ENCODE measurements at places on chromosomes 7 and 10. TPM values are rescaled to one million over a fixed set of nuclear protein-coding genes. Genes with fewer than 3 reads are reported as not detected.

DNA sequence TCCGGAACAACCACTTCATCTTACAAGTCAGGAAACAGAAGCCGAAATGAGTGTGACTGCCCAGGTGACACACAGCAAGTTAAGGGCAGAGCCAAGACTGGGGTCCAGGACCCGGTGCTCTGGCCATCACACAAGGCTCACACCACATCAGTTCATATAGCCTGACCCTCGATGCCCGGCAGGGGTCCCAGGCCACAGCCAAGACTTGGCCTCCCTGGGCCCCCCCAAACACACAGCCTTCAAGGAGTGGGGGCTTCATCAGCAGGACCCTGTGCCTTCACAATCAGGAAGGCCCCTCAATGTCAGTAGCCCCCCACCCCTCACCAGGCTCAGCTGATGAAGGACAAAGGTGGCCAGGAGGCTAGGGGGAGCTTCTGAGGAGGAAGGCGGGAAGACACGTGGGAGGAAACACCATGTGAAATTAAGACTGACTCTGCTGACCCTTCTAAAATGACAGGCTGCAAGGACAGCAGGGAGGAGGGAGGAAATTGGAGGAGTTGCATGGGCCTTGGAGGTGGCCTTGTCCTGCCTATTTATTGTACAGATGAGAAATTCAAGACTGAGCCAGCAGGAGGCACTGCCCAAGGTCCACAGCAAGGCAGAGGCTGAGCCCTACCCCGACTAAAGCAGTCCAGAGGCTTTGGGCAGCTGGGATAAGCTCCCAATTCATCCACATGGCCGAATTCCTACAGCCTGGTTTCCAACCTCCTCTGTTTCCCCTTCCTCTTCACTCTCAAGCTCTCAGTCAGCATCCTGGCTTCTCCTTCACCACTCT is 216.1 kb upstream of the ZMIZ1 start:
- DNase-seq: no peak
- H3K4me1 ChIP-seq: peaks cover 12% of the 10 kb centered on the region
- no peak overlapping the region for H3K27ac ChIP-seq
- H3K36me3 ChIP-seq: no peaks in the 10 kb centered on the region

Gene ASB15
- not detected for total RNA-seq

Gene DNAJC12
- 15.7 TPM for total RNA-seq

Gene MAT1A
- total RNA-seq: 0.63 TPM

Gene HOXA2
- 26.8 TPM for total RNA-seq

Gene FOXI2
- total RNA-seq: 4.8 TPM

DNA sequence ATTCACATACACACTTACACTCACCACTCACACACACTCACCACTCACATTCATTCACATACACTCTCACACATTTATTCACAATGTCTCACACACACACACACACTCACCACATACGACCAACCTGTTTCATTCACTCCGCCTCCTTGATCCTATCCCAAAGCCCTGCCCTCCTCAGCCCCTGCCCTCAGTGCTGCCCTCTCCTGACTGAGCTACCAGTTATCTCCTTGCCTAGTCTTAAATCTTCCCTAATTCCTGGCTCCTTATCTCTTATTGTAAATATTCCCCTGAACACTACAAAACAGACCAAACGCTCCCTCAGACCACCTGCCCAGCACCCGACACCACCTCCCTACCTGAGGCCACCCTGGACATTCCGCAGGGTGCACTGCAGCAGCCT is 26.1 kb upstream of the C10orf120 start:
- H3K4me3 ChIP-seq: no peak overlapping the region
- no peaks in the 10 kb centered on the region for H3K4me1 ChIP-seq
- DNase-seq: no peak

Gene OR2A1
- total RNA-seq: not detected

Gene GOLGA7B
- total RNA-seq: 0.41 TPM

DNA sequence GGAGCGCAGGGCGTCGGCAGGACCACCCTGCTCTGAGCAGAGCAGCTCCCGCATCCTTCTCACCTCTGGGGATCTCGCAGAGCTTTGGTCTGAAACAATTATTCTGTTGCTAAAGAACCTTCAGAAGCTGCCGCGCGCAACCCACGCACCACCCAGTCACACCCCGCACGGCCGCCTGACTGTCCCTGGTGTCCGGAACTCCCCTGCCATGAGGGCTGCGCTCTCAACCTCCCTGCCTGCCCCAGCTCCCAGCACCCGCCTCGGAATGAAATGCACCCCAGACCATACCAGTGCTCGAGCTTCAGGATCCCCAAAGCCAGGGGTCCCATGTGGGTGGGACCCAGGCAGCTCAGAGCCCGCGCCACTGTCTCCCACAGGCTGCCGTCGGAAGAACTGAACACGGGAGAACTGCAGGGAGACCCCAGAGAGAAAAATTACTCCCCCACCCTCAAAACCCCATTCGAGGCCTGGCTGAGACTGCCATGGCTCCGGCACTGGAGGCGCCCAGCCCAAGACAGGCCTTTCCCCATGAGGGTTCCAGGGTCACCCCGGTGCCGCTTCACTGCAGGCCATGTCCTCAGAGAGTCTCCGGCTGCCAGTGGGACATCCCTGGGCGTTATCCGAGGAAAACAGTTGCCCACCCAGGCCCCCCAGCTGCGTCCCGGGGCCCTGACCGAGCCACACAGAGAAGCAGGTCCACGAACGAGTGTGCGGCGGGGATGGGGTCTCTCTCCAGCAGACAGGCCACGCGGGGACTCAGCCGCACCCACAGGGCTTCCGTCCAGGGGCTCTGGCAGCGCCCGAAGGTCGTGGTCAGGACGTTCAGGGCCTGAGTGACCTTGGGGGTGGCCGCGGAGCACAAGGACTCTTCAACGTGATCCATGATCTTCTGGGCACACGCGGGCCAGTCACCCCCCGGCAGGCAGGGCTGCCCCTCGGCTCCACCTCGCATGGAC is 12.1 kb downstream of the BRAT1 start:
- H3K4me1 ChIP-seq: no peaks in the 10 kb centered on the region
- no peak overlapping the region for H3K27ac ChIP-seq
- no peak for DNase-seq
- no peak overlapping the region for H3K4me3 ChIP-seq

DNA sequence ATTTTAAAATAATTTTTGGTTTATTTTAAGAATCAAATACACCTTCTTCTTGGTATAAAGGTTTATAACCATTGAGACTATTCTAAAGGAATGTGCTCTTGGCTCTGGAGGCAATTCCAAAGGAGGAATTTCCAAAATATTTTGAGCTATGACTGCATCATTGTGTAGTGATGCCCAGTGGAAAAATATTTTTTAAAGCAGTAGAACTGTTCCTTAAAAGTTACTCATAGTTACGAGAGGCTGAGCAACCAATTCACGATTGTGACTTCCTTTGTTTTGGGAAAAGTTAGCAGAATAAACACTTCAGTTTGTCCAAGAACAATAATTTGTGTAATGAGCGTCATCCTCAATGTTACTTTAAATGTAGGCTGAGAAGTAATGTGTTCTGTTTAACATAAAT is 233.6 kb downstream of the BAMBI start:
- no peaks in the 10 kb centered on the region for H3K36me3 ChIP-seq
- no peak overlapping the region for H3K27ac ChIP-seq
- H3K4me3 ChIP-seq: no peak overlapping the region

GRCh38 chr7:139820089-139820488 is 9.0 kb upstream of the TBXAS1 start:
- H3K4me3 ChIP-seq: no peak overlapping the region
- H3K27me3 ChIP-seq: peaks cover 10% of the 10 kb centered on the region
- DNase-seq: no peak
- H3K36me3 ChIP-seq: no peaks in the 10 kb centered on the region
- no peak overlapping the region for H3K27ac ChIP-seq

DNA sequence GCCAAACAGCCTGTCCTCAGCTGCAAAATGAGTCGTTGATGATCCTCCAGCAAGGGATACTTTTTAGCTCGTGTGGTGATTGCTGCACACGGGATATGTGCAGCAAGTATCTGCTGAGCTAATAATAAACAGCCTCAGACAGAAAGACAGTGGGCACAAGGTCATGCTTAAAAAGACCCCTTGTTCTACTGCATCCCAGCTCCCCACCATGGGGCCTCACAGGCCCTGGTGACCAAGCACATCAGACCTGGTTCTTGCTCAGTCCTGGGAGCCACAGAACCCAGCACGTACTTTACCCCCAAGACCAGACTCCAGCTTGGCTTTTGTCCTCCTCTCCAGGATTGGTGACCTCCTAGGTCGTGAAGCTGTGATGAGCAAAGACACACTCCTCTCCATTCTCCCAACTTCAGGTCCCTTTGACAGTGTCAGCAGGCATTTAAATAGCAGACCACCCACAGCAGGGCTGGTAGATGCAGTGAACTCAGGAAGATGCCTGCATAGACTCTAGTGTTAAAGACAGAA is 50.5 kb downstream of the EGFR start:
- H3K4me3 ChIP-seq: no peak overlapping the region
- peaks cover 8% of the 10 kb centered on the region for H3K36me3 ChIP-seq
- peaks cover 66% of the 10 kb centered on the region for H3K4me1 ChIP-seq
- no peaks in the 10 kb centered on the region for H3K27me3 ChIP-seq

GRCh38 chr10:58807629-58808022 is 295.0 kb downstream of the BICC1 start:
- H3K27ac ChIP-seq: no peak overlapping the region
- peaks cover 36% of the 10 kb centered on the region for H3K4me1 ChIP-seq
- H3K36me3 ChIP-seq: peaks cover 19% of the 10 kb centered on the region
- H3K27me3 ChIP-seq: no peaks in the 10 kb centered on the region
- H3K4me3 ChIP-seq: no peak overlapping the region

Gene TFR2
- 2.5 TPM for total RNA-seq

DNA sequence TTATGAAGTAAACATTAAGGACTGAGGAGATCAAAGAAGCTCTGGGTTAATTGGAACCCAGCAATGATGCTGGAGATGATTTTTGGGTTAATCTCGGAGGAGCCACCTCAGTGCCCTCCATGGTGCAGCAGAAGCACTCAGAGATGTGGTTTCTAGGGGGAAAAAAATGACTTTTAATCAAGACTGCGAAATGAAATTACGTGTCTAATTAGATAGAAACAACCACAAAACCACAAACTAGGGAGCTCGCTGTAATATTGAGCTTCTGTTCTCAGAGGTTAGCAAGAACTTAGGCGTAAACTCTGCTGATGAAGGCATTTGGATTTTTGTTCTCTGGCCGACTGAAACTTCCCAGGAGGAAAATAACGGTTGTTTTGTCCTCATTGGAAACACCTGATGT is 319.0 kb downstream of the GRID1 start:
- peaks cover 5% of the 10 kb centered on the region for H3K4me1 ChIP-seq
- no peak for DNase-seq
- no peak overlapping the region for H3K4me3 ChIP-seq
- no peaks in the 10 kb centered on the region for H3K27me3 ChIP-seq

GRCh38 chr7:3730276-3730675 is 429.2 kb downstream of the SDK1 start:
- DNase-seq: no peak
- H3K4me1 ChIP-seq: peaks cover 12% of the 10 kb centered on the region
- no peak overlapping the region for H3K27ac ChIP-seq
- H3K4me3 ChIP-seq: no peak overlapping the region
- H3K36me3 ChIP-seq: peaks cover 8% of the 10 kb centered on the region
- no peaks in the 10 kb centered on the region for H3K27me3 ChIP-seq

Data from type B pancreatic cell (in vitro differentiated cells).